ENCODE measurements at places on chromosomes 7 and 10.

GRCh38 chr7:996079-996872 lies 13.3 kb downstream of the CYP2W1 start:
- no peak for DNase-seq

- no peak for DNase-seq
These were observed 108.2 kb downstream of the INPP5A start for GRCh38 chr10:132645630-132646442.

DNA sequence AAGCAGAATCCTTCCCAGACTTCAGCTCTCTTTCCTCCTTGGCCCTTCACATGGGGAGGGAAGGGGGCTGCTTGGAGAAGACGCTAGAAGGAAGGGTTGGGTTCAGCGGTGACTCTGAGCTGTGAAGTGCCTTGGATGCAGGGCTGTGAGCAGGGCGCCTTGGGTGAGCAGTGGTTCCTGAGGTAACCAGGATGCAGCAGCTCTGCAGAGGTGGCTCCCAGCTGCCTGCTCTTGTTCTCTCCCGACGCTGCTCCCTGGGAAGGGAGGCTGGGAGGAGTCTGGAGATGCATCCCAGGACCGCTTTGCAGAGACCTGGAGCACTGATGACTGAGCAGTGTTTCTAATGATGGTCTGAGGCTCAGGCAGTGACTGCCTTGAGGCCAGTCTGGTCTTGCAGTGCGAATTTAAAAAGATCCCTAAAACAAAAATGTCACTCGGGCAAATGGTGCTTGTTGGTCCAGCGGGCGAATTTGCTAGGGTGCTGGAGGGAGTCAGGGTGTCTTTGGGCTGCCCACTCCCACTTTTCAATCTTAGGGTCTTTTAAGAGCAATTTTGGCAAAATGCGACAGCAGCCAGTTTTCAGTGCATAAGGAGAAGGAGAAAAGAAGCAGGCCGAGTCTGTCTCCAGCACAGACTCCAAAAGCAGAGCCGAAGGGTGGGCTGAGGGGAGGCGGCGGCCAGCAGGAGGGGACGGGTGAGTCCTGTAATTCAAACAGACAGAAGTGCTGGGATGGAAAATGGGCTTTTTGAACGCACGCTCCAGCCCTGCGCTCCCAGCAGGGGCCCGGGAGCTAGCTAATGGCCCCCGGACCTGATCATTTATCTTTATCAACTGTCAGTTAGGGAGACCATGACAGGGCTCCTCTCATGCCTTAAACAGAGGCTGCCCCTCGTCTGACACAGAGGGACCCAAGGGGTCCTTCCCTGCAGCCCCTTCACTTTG lies 191.2 kb upstream of the SHH start:
- DNase-seq = no peak

- peak; percentile 39 for DNase-seq
These were observed 16.6 kb downstream of the ACBD5 start for GRCh38 chr10:27223964-27224363.

DNA sequence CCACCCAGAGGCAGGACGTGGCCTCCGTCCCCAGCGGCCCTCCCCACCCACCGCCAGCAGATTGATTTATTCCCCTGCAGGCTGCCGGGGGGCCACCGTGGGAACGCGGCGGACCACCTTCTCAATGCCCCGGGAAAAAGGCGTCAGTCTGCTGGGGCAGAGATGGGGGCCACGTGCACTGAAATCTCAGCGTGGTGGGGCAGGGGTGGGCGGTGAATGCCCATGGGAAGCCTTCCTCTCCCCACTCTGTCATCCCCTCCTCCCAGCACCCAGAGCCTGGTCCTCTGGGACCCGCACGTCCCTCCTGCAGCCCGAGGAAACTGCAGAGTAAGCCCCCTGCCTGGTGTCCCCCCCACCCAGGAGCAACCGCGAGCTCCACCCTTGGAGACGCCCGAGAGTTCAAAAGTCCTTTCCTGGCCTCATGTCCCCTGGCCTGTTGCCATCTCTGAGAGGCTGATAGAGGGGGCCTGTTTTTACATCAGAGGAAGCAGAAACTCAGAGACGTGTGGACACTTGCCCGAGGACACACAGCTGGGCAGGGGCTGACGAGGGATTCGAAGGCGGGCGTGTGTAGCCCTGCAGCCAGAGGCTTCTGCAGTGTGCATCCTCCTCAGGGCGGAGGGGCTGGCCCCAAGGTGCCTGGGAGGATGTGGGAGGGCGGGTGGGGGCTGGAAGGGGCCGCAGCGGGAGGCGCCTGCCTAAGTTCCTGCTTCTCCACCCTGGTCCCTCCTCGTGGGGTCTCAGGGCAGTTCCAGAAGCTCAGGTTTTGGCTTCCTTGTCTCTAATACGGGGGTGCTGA lies 21.8 kb downstream of the UNCX start:
- no peak for DNase-seq

DNA sequence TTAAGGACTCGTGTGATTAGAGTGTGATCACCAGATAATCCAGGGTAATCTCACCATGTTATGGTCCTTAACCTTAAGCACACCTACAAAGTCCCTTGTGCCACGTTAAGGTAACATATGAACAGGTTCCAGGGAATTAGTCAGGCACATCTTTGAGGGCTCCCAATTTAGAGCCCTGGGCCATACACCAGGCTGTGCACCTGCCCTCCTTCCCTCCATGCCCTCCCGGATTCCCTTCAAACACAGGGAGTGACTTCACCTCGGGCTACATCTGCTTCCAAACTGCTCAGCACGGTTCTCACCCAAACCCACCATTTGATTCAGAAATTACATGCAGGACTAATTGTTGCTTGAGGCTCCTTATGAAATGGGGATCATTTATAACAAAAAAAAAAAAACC lies 93.9 kb upstream of the HABP2 start:
- DNase-seq = no peak

DNA sequence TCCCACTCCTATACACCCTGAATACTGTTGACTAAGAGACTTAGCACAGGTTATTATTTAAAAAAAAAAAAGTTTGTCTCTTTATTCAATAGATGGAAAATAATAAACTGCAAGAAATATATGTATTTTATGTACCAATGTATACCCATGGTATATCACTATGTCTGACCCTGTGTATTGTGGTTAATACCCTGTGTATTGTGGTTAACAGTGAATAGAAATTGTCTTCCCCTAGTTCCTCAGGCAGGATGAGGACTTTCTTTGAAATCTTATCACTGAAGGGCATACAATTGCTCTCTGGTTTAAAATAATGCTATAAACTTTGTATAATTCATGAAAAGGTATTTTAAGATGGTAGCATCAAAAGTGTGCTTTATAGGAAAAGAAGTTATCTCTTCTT lies 80.0 kb upstream of the TMEM106B start:
- no peak for DNase-seq

DNA sequence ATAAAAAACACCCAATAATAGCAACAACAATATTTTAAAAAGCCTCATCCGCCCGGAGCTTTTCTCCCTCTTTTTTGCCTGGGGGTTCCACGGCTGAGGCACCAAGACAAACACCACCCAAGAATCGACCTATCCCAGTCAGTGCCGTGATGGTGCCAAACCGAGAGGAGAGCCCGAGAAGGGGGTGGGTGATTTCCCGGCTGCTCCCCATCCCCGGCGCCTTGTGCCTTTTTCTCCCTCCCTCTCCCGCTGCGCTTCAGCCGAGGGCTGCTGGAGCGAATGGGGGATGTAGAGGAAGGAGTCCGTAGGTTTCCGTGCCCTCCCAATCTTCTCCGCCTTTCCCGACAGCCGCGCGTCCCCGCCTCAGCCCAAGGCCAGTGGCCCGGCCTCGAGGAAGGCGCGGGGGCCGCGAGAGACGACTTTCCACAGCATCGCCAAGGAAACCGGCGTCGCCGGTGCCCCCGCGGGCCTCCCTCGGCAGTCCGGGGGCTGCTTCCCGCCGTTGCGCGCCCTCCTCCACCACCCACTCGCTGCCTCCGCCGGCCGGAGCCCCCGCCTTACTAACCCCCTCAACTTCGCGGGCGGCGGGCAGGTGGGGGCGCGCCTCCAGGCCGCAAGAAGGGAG lies 1.3 kb downstream of the EGR2 start:
- peak; percentile 21 for DNase-seq

DNA sequence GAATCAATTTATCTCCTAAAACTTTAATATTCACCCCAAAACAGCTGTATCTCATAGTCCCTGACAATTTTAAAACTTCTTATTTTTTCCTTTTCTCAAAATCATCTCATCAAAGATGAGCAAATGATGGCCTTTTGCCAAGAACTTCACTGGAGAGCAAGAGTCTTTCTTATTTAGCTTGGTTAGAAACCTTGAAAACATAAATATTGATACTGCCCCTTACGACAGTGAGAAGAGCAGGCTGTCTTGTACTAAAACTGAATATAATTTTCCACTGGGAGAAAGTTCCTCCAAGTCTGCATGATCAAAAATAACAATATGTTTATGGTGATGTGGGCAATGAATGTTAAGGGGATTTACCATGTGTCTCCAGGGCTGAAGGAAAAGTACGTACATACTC lies 109.0 kb downstream of the COL28A1 start:
- DNase-seq = no peak

All from stimulated activated CD4-positive, alpha-beta T cell treated with anti-CD3 and anti-CD28 coated beads, Interleukin-1b, Interleukin-23, amount 100 ng/mL, for 48 hours (primary cell).